ENCODE measurements at places on chromosomes 6 and 20.

DNA sequence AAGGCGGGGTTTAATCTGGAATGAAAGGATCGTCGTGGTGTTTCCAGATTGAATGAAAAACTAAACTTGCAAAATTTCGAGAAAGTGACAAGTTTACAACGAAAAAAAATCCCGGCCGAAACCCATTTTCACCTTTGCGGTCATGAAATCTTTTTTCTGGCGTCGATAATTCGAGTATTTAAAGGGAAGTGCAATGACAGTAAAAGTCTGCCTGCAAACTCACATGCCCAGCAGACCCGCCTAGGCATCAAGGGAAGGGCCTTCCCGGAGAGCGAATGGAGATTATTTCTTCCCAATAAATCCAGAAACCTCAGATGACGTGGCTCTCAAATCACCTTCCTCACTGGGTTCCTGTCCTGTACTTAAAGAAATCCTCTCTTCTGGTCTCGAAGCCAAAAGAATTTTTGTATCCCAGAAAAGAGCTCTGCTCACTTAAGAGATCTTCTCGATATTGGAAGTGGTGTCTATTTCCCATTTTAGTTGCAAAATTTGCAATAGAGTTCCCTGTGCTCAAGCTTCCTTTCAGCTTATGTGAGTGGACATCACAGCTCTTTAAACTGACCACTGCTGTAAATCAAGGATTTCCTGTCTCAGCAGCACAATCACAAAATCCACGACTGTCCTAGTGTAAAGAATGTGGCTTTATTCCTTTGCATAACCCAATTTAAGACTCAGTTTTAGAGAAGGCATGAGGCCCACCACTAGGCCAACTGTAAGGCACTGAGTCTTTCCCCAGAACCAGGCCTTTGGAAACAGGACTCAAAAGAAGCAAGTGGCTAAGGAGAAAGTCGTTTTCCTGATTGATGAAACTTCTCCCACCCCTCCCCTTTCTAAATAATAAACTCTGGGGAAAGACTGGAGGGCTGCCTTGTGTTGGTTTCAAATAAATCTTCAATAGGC is 3.9 kb downstream of the OLIG3 start:
- DNase-seq: no peak

DNA sequence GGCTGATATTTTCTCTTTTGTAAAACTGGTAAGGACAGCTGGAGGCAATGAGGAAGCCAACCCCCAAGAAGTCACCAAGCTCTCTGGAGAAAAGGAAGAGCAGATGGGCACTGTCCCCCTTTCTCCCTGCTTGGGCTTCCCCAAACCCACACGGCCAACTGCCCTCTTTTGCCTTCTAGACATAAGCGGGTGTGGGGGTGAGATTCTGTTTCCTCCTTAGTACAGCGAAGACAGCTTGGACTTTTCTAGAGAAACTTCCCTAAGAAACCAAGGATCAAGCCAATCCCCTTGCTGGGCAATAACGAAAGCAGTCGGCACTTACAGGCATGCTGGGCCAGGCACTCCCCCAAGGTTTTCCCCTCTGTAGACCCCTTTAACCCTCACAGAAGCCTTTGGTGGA is 110.3 kb downstream of the CDC5L start:
- no peak for DNase-seq

- no peak for DNase-seq
Observed at GRCh38 chr20:38180781-38181180, 15.7 kb upstream of the TGM2 start.

DNA sequence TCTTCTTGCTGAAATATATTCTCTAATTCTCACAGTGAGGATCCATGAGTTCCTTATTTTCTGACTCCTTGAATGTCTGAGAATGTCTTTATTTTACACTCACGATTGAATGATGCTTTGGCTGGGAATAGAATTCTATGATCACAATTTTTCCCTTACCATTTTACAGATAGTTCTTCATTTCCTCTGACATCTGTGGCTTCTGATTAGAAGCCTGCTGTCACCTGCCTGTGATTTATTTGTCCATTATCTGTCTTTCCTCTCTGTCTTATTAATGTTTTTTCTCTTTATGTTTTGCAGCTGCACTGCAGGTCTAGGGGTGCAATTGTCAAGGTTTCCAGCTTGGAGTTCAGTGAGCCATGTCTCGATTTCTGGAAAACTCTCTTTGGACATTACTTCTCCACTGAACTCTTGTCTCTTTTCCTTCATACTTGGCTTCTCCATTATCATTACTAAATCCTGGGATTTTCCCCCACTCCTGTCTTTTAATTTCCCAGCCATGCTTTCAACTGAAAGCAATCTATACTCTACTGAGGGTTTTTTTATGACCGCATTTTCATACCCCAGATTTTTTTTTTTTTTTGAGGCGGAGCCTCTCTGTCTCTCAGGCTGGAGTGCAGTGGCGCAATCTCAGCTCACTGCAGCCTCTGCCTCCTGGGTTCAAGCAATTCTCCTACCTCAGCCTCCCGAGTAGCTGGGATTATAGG is 121.2 kb upstream of the PRND start:
- DNase-seq: no peak

DNA sequence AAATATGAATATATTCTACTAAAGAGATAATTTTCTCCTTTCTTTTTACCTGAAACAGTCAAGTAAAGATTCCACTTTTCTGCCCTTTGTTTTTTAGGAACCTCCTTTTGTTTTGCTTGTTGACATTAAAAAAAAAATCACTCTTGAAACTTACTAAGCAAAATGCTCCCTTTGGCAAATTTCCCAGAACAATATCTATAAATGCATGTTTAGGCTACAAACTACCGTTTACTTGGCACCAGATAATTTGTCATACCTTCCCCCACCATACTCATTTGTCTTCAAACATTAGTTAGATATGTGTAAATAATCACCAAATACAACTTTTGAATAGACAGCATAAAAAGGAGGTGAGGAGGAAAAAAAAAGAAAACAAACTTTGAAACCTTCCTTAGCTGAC is 604.7 kb downstream of the RFPL4B start:
- DNase-seq: no peak

DNA sequence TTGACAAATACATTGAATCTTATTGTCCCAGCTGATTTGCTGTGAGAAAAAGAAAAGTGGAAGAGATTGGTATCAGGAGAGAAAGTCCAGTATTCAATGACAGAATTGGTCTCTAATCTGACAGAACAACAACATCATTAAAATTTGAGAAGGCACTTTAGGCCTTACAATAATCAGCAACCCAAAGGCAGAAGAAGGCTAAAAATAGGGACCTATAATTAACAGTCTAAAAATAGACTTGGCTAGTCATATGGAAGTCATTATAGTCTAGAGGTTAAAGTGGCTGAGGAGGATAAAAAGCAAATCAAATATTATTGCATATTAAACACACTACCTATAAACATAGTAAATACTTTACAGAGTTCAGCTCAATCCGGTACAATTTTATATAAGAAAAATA is 393.6 kb upstream of the JAG1 start:
- no peak for DNase-seq

All from omental fat pad (tissue), 4 donors.